ENCODE measurements at places on chromosomes 4 and X.

- no peak for DNase-seq
Measured at GRCh38 chr4:143473334-143474126, 40.0 kb upstream of the SMARCA5 start.

GRCh38 chrX:29870608-29871007 lies 344.8 kb upstream of the MAGEB2 start:
- DNase-seq = no peak

GRCh38 chr4:98851806-98852205 lies 77.1 kb downstream of the EIF4E start:
- DNase-seq = no peak

DNA sequence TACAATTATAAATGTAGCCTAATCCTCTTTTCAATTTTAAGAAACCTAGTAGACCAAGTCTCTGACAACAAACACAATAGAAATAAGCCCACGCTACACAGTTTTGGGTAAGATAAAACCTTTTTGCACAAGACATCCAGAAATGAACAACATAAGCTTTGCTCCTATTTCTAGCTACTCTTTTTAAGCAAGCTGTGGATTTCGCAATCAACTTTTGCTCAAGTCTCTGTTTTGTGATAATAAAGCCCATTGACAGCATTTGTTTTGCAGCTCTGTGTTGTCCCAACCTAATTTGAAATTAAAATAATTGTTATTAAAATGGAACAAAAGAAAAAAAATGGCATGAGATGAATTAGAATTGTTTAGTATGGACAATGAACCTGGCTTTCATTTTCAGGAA lies 287.9 kb upstream of the PUDP start:
- no peak for DNase-seq

GRCh38 chr4:126529997-126530396 lies 1102.8 kb upstream of the INTU start:
- no peak for DNase-seq

DNA sequence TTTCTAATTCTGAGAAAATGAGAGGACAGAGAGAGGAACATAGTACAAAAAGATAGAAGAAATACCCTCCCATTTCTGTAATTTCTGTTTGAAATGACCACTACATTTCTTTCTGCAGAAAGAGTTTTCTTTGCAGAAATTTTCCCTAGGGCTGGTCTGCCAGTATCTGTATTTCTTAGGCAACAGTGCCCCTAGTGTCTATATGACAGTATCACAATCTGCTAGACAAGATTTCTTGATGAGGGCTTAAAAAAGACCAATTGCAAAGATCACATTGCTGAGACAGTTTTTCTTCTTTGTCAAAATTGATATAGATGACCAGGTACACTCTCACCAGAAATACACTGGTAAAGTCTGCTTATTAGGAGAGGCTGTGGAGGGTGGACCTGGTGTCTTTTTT lies 81.0 kb upstream of the ZDHHC15 start:
- no peak for DNase-seq

DNA sequence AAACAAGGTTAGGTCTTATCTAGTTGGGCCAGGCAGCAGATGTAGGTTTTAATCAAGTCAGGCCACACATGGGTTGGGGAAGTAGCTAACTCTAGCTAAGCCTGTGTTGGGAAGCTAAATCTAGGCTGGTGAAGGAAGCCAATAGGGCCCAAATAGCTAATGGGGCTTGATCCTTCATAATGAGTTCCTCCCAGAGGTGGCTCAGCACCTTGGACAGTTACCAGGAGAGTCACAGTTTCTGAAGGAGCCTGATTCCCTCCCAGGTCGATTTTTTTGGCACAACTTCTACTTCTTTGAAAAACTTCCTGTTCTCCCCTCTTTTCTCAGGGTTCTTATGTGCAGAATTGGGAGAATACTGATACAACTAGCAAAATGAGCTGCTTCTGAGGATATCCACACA lies 242.5 kb upstream of the PRPS2 start:
- no peak for DNase-seq

- DNase-seq = no peak
Measured at GRCh38 chr4:763191-763810, 57.7 kb downstream of the PCGF3 start.

DNA sequence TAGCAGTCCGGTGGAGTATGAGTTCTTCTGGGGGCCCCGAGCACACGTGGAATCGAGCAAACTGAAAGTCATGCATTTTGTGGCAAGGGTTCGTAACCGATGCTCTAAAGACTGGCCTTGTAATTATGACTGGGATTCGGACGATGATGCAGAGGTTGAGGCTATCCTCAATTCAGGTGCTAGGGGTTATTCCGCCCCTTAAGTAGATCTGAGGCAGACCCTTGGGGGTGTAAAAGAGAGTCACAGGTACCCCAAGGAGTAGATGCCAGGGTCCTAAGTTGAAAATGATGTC lies 852 bp downstream of the MAGEH1 start:
- DNase-seq = no peak

GRCh38 chr4:176818531-176818930 lies 25.8 kb upstream of the VEGFC start:
- DNase-seq = no peak
